ENCODE measurements at places on chromosomes 16 and 17.

- DNase-seq = no peak
These were observed 10.2 kb upstream of the SEC14L5 start for GRCh38 chr16:4947722-4948503.

DNA sequence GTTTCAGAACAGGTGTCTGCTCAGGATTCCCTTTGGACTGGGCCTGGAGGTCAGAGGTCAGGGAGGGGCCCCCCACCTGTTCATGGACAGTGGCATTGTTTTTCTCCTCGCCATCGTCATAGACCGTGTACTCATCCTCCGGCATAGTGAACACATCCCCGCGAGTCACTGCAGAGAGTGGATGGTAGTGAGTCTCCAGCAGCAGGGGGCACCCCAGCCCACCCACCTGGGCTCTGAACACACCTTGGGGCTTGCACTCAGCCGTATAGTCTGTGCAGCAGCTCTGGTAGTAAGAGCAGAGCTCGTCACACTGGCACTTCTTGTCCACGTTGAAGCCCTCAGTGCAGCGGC lies 448 bp downstream of the VTN start:
- no peak for DNase-seq

- no peak for DNase-seq
These were observed 84.6 kb downstream of the KANSL1 start for GRCh38 chr17:46108550-46109110.

GRCh38 chr17:28616281-28616680 lies 2.3 kb upstream of the RSKR start:
- no peak for DNase-seq

DNA sequence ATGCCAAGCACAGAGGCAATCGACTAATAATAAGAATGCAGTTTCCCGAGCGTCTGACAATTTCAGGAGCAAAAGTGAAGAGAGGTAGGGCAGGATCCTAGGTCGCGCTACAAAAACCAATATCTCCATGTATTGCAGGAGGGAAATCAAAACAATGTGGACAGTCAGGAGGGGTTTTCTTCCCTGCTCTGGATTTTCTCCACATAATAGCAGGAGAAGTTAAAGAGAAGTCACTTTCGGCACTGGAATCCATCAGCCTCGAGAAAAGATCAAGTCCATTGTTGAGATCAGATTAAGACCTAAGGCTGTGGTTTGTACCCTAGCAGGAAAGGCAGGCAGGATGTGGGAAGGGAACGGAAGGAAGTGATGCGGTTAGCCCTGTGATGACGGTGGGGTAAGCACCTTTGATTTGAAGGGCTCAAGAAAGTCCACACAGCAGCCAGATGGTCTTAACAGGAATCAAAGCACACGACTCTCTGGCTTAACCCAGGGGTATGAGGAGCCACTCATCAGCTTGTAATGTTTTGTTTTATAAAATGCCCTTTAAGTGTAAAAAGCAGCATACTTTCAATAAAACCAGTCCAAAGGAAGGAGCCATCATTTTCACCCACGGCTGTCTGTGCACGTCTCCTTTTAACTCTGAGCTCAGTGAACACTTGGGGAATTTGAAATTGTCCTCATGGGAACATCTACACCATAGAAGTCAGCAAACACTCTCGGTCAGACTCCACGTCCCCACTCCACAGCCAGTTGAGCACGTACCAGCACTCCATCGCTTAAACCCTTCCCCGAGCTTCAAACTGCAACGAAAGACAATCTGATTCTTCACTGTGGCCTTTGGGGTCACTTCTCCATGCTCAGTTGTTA lies 15.8 kb upstream of the AKTIP start:
- peak; percentile 70 for DNase-seq

- DNase-seq = no peak
These were observed 28.7 kb upstream of the ATF7IP2 start for GRCh38 chr16:10356870-10357842.

GRCh38 chr17:43560461-43561427 lies 14.6 kb upstream of the ETV4 start:
- no peak for DNase-seq

DNA sequence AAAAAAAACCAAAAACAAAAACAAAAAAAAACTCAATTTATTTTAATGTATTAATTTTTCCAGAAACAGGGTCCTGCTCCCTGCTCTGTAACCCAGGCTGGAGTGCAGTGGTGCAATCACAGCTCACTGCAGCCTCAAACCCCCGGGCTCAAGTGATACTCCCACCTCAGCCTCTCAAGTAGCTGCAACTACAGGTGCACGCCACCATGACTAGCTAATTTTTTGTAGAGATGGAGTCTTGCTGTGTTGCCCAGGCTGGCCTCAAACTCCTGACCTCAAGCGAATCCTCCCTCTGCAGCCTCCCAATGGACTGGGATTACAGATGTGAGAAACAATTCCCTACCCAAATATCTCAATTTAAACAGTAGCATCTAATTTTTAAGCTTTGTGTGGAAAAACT lies 25.2 kb upstream of the EMP2 start:
- DNase-seq = no peak

GRCh38 chr17:81958633-81959342 lies 2.2 kb downstream of the NOTUM start:
- no peak for DNase-seq

DNA sequence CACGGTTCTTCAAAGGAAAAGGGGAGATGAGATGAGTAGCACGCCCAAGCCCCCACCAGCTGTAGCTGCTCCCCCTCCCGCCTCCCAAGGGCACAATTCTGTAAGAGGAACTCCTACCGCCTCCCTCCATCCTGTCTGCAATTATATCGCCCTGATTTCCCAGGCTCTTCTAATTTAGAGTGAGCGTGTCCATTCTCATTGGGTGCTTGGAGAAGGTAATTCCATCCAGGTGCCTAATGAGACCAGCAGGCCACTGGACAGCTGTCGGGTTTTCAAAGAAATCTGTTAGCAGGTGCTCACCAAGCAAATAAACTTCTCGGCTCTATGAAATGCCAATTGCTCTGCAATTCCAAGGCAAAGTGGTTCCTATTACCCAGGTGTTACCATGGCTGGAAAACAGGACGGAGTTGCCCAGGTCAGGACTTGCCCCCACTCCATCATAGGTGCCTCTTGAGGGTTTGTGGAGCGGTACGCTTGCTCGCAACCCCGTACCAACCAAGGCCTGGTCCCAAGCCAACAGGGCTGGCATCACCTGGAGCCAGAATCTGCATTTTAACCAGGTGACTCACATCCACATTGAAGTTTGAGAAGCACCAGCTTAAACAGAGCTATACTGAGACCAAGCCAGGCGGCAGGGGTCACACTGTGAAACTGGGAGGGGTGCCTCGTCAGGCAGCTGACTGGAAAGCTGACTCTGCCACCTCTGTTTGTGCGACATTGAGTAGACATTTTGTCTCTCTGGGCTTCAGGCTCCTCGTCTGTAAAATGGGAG lies 16.5 kb upstream of the MEAK7 start:
- DNase-seq = no peak

DNA sequence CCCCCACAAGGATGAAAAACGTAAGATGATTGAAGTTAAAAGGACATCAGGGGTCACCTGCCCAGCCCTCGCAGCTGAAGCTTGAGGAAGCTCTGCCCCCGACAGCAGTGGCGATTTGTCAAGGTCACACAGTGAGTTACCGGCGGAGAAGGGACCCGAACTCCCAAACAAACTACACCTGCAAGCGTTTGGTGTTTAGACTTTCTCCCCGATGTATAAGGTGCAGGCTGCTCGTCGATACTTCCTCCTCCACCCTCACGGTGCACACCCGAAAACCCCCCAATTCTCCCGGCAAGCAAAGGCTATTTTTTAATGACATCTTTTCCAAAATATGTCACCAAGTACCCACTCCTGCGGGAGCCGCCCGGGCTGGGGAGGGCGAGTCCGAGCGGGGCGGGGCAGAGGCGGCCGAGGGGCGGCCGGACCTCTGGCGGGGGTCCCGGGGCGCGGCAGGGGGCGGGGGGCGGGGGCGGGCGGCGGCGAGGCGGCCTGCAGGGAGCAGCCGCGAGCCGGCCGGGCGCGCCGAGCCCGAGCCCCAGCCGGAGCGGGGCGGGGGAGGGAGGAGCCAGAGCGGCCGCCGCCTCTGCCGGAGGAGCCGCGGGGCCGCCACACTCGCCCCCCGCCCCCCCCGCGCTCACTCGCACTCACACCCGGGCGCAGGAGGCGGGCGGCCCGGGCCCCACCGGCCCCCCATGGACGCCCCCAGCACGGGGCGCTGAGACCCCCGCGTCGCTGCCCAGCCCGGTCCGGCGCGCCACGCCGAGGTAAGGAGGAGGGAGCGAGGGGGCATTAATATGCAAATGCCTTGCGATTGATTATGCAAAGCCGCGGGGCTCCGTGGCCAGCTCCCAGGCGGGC lies at the start of gene THRA:
TSS of gene THRA (plus strand) at position 637 of the 858 bp plus-strand sequence. CDS start 11,524 bp downstream, outside the sequence.
- peak; percentile 77 for DNase-seq

GRCh38 chr16:81657781-81658180 lies 121.3 kb upstream of the PLCG2 start:
- no peak for DNase-seq

DNA sequence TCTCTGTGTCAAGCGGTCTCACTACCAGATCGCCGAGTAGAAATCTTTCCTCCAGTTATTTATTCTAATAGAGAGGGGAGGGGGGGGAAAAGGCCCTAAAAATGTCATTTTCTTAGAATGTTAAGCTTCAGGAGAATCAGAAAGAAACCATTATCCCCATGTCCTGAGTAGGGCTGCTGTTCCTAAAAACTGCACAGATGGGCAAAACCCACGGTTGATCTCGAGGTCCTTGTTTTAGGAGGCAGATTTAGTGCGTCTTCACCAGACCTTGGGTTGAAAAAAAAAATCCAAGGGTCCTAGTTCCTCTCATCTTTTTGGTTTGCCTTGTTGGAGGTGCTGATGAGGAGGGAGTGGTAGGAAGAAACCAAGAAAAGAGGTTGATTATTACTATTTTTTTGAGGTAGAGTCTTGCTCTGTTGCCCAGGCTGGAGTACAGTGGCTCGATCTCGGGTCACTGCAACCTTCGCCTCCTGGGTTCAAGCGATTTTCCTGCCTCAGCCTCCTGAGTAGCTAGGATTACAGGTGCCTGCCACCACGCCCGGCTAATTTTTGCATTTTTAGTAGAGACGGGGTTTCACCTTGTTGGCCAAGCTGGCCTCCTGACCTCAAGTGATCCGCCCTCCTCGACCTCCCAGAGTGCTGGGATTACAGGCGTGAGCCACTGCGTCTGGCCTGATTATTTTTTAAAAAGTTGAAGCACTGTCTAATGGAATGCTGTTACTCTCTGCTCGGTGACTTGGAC lies 1.4 kb downstream of the CBFB start:
- no peak for DNase-seq

DNA sequence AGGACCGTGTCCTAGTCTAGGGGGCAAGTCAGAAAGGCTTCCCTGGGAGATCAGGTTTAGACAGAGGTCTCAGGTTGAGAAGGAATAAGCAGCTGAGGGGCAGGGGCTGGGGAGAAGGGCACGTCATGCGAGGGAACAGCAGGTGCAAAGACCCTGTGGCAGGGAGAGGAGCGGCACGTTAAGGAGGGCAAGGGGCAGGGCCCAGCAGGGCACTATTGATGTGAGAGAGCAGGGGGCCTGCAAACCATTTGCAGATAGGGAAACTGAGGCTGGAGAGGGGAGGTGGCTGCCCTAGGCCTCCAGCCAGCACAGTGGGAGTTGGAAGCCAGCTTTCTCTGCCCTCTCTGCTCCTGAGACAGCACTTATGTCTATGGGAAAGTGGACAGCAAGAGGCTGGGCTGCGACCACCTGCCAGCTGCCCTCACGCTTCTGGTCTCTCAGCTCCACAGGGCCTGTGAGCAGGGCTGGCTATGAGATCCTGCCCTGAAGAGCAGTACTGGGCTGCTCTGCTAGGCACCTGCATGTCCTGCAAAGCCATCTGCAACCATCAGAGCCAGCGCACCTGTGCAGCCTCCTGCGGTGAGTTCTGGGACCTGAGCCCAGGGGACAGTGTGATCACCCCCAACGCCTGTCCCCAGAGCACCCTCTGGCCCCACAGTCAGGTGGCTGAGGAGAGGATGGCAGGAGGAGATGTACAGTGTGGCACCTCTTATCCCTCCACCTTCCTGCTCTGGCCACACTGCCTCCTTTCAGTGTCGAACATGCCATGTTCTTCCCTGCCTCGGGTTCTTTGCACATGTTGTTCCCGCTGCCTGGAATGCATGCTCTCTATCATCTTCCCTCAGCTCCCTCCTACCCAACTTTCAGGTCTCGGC lies 61.5 kb downstream of the USP22 start:
- no peak for DNase-seq

DNA sequence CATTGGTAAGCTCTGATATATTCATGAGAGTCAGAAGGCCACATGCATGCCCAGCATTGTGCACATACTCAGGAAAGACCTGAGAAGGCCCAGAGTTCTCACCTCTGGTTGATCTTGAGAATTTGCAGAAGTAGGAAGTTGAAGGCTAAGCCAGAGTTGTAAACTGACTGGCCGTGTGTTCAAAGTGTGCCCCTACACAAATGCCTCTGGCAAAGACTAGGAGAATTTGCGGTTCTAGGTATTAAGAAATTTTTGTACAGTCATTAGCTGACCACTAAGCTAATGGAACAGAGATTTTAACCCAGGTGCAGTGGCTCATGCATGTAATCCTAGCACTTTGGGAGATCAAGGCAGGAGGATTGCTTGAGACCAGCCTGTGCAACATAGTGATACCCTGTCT lies 25.0 kb downstream of the FBXL20 start:
- DNase-seq = peak; percentile 23

DNA sequence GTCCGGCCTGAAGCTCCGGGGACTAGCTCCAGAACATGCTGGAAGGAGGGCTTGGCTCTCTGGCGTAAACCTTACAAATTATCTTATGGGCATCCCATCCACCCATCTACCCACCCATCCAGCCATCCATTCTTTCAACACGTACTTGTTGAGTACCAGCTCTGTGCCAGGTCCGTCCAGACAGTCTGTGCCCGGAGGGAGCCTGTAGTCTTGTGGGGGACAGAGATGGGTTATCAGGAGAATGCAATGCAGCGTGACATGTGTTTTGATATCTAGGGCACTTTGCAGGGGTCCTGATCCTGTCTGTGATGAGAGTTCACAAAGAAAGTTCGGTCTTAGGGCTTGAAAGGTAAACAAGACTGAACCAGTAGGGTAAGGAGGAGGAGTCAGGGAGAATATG lies 4.1 kb upstream of the SLC13A2 start:
- peak; percentile 44 for DNase-seq

- DNase-seq = no peak
These were observed 392.5 kb downstream of the HS3ST3B1 start for GRCh38 chr17:14693382-14693781.

DNA sequence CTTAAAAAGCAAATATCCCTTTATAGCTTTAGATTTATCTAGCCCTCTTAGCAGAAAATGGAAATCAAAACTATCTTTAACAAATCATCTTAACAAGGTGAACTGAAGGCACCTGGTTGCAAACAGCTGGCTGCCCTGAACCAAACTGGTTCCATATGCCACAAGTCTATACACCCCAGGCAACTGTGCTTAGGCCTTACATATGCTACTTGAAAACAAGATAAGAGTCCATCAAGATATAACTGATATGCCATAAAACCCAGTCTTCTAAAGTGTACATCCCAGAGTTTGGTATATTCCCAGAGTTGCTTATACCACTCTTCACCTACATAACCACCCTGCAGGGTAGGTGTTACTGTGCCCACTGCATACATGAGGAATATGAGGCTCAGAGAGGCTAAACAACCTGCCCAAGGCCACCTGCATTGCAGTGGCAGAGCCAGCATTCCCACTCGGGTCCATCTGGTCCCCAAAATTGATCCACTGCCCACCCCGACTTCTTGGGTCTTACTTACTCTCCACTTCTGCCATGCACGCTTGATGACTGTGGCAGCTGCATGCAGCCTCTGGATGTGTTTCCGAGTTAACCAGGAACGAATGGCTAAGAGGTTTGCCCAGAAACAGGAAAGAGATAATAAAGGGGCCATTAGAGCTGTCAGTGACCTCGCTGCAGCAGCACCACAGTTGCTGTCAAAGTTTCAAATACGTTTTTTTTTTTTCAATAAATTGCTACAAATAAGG lies 12.2 kb downstream of the ZNHIT3 start:
- no peak for DNase-seq

Data from suprapubic skin (tissue), 4 donors.